ENCODE measurements at places on chromosomes 4 and X.

- DNase-seq = no peak
Measured at GRCh38 chrX:154535892-154536291, 10.8 kb downstream of the G6PD start.

GRCh38 chr4:125043486-125043885, 271.3 kb upstream of the FAT4 start:
- DNase-seq = no peak

DNA sequence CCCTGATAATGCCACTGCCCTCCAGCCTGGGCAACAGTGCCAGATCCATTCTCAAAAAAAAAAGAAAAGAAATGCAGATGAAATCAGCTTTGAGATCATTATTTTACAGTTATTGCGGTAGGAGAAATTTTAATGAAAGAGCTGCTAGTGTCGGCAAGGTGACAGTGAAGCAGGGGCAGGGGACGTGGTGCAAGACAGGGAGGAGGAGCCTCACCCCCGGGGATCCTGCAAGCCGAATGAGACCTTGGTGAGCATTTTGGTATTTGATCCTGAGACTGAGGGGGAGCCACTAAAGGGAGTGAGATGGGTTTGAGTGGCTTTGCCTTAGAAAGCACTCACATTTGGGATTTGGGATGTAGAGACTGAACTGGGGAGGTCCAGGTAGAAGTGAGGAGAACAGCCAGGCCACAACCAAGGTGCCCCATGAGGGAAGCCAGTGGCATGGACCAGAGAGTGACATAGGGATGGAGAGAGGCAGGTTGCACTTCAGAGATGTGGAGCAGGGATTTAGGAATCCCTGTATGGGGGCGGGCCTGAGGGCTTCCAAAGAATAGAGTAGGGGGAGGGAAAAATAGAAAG, 23.6 kb downstream of the RBM10 start:
- DNase-seq = no peak

- no peak for DNase-seq
Measured at GRCh38 chr4:179989975-179990374, 2253.2 kb upstream of the TENM3 start.
